ENCODE measurements at places on chromosomes 1 and 21.
A peak's percentile ranks its signal among the peaks of the same experiment; 100 is the strongest.

DNA sequence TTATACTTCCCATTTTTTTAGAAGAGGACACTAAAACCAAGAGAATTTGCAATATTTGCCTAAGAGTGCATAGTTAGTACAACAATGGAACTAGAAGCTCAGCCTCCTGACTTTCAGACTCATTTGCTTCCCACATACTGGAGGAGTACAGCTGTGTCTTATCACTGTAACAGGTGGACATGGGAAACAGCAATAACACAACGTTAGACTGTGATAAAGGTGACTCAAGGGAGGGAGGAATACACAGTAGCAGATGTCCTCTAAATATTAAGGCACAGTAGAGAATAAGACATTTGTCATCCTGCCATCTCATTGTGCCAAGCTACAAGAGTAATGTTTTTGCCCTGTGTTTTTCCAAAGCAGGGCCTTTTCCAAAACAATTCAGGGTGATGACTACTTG is 55.4 kb upstream of the JAK1 start:
- DNase-seq = no peak

DNA sequence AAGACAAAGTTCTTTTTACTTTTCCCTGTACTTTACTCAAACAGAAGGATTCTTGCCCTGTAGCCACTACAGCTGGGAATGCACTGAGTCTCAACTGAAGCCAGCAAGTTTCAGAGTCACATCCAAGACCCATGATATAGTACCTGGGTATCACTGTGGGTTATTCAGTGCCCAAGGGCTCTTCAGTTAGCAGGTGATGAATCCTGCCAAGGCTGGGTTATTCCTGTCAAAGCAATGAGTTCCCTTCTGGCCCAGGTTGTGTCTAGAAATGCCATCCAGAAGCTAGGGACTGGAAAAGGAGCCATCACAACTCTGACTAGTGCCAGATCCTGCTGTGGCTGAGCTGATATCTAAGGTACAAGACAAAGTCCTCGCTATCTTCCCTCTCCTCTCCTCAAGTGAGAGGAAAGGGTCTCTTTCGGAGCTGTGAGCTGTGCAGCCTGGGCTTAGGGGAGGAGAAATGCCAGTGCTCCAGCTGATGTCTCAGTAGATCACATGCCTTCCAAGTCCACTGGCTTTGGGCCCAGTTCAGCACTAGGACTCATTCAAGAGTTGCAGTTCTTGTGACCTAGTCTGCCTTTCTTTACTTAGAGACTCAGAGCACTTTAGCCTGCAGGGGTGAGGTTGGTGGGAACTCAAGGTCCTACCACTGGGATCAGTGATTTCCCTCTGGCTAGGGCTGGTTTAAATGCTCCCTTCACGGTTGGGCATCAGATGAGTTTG is 369.4 kb downstream of the TBX15 start:
- DNase-seq = no peak

GRCh38 chr21:46179708-46180078 is 4.6 kb downstream of the SPATC1L start:
- no peak for DNase-seq

DNA sequence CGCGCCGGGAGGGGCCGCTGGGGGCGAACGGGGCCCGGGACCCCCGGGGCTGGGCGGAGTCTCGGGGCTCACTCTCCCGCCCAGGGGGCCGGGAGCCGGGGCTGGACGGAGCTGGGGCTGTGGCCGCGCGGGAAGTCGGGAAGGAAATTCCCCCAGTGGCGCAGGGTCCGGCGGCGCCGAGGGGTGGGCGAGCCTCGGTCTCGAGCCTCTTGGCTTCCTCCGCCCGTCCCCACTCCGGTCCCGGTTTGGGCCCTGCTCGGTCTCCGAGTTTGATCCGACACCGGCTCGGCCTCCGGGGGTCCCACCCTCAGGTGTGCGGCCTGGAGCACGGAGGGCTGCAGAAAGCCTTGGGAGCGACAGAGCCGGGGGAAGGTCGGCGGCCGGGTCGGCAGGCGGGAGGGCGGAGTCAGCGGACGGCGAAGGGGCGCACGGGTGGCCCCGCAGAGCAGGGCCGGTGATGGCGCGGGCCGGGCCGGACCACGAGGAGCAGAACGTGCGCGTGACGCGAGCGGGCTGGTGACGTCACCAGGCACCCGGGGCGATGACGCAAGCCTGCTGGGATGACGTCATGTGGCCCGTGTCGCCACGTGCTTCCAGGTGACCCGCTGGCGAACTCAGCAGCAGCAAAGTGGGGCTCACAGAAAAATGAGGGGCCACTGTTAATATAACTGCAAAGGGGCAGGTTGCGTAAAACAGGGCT is 610 bp upstream of the HES4 start:
- DNase-seq = peak; percentile 33

GRCh38 chr1:207088701-207089626 is at the start of gene C4BPB:
TSS of gene C4BPB (plus strand) at chr1:207088860. CDS start at chr1:207089532, 672 bp downstream.
- no peak for DNase-seq

- DNase-seq = no peak
These were observed 58.8 kb downstream of the TOR1AIP2 start for GRCh38 chr1:179818743-179819173.

DNA sequence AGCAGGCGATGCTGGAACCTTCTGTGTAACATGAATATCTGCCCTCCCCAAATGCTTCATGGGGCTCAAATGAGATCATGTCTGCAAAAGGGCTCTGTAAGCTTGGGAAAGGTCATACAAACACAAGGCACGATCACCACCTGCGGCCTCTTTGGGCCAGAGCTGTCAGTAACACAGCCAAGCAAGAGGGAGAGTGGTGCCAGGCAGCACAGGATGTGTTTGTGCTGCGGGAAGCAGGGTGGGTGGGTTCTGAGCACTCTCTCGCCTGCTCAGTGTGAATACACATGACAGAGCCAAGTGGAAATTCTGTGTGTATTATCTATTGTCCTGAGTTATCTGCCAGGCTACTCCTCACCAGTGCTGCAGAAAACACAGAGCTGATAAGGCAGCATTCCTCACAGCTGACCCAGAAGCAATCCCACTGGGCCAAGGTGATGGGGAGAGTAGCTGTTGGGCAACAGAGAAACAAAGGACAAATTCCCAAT is 101.2 kb downstream of the LAMC2 start:
- no peak for DNase-seq
